Stomach (tissue), 19 donors: ENCODE measurements at places on chromosomes 13 and 19. TPM values are rescaled to one million over a fixed set of nuclear protein-coding genes. Genes with fewer than 3 reads are reported as not detected.

DNA sequence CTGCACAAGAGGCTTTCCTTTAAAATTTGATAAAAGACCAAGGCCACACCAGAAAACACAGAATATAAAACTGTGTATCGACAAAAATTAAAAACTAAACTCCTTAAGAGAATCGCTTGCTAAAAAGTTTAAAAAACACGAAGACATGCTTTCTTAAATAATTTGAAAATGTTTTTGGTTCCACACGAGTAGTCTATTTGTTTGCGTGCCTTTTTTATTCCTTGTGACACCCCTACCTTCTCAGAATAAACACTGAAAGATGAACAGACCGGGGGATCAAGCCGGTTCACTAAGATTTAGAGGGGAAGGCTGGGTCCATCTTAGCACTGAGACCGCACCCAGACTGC is 256.4 kb upstream of the STARD13 start:
- peak overlapping the region; percentile 28 for H3K4me3 ChIP-seq
- H3K27ac ChIP-seq, result peak overlapping the region; percentile 95
- H3K36me3 ChIP-seq, result no peaks in the 10 kb centered on the region
- H3K27me3 ChIP-seq, result no peaks in the 10 kb centered on the region
- no peak for DNase-seq

- H3K36me3 ChIP-seq, result peaks cover 92% of the 10 kb centered on the region
- no peak overlapping the region for H3K4me3 ChIP-seq
- no peak for DNase-seq
- no peaks in the 10 kb centered on the region for H3K27me3 ChIP-seq
Observed at GRCh38 chr13:100666124-100666523, 8.5 kb downstream of the TMTC4 start.

- H3K4me1 ChIP-seq, result no peaks in the 10 kb centered on the region
- no peak overlapping the region for H3K4me3 ChIP-seq
- no peaks in the 10 kb centered on the region for H3K27me3 ChIP-seq
- H3K36me3 ChIP-seq, result no peaks in the 10 kb centered on the region
Observed at GRCh38 chr13:23680845-23681669, 110.8 kb downstream of the TNFRSF19 start.

DNA sequence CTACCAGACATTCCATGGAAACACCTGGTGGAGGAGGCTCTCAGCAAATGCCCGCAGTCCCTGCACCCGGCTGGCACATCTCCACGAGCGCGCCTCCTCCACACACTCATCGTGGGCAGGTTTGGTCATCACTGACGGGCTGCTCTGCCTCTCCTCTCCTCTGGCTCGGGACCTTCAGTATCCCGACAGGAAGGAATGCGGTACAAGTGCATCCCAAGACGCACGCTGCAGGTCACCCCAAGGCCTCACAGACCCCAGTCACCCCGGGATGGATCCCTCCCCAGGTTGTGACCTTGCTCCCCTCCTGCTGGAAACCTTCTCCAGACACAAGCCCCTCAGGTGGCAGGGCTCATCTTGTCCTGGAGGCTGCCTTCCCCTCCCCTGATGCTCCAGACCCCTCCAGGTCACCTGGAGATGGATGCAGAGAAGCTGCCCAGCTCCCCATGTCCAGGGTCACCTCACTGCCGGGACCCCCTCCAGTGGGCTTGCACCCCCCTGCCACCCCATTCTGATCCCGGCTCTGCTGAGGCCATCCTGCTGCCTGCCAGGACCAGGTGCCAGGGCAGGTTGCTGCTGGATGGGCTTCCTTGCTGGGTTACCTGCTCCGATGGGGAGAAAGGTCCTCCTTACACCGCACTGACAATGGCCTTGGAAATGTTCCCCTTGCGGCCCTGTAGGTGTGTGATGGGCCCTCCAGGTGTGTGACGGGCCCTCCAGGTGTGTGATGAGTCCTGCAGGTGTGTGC is 29.9 kb downstream of the C13orf46 start:
- no peak for DNase-seq
- no peak overlapping the region for H3K4me3 ChIP-seq
- H3K27ac ChIP-seq, result no peak overlapping the region

GRCh38 chr19:55613396-55613795 is 7.9 kb downstream of the ZNF865 start:
- H3K36me3 ChIP-seq, result peaks cover 72% of the 10 kb centered on the region
- no peak overlapping the region for H3K27ac ChIP-seq
- no peak for DNase-seq
- peaks cover 50% of the 10 kb centered on the region for H3K4me1 ChIP-seq
- H3K27me3 ChIP-seq, result no peaks in the 10 kb centered on the region

DNA sequence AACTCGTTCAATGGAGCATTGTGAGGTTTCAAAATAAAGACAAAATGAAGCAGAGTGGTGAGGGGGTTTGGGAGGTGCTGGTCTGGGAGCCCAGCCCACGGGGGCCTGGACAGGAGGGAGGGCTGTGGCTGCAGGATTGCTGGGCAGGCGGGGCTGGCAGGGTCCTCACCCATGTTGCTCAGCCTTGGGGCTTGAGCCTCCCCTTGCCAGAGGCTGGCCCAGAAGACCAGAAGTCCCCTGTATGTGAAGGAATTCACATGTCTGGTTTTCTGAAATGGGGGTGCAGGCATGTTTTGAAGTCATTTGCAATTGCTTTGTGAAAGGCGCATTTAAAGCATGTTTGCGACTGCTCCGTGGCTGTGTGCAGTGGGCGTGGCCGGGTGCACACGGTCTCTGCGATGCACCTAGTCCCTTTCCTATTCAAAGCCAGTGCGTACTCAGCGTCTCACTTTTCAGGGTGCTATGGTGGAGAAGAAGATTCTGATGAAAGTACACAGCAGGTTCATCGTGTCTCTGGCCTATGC is 2.3 kb downstream of the GRK1 start:
- DNase-seq, result no peak
- no peaks in the 10 kb centered on the region for H3K36me3 ChIP-seq
- H3K27me3 ChIP-seq, result peaks cover 19% of the 10 kb centered on the region
- no peak overlapping the region for H3K4me3 ChIP-seq
- H3K27ac ChIP-seq, result no peak overlapping the region

DNA sequence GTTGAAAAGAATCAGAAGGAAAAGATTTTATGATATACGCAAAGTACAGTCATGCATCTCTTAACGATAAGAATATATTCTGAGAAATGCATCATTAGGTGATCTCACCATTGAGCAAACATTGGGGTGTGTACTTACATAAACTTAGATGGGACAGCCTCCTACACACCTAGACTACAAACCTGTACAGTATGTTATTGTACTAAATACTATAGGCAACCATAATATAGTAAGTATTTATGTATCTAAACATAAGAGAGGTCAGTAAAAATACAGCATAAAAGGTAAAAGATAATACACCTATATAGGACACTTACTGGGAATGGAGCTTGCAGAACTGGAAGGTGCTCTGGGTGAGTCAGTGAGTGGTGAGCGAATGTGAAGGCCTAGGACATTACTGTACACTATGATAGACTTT is 254.6 kb downstream of the SPRY2 start:
- H3K27ac ChIP-seq, result no peak overlapping the region
- no peak overlapping the region for H3K4me3 ChIP-seq
- no peaks in the 10 kb centered on the region for H3K4me1 ChIP-seq
- no peak for DNase-seq

TRPM4 gene
- 1,449 TPM for total RNA-seq

IZUMO1 gene
- total RNA-seq, result 0.73 TPM

PEG3 gene
- 38.2 TPM for total RNA-seq
